Pons (tissue), 1 donor: ENCODE measurements at places on chromosomes 1 and 21.

GRCh38 chr1:81974222-81974841 lies 173.6 kb downstream of the ADGRL2 start:
- no peak for DNase-seq

GRCh38 chr1:4010814-4011605 lies 110.9 kb upstream of the C1orf174 start:
- DNase-seq, result no peak

- no peak for DNase-seq
These were observed 35.1 kb downstream of the CNIH3 start for GRCh38 chr1:224651188-224651587.

DNA sequence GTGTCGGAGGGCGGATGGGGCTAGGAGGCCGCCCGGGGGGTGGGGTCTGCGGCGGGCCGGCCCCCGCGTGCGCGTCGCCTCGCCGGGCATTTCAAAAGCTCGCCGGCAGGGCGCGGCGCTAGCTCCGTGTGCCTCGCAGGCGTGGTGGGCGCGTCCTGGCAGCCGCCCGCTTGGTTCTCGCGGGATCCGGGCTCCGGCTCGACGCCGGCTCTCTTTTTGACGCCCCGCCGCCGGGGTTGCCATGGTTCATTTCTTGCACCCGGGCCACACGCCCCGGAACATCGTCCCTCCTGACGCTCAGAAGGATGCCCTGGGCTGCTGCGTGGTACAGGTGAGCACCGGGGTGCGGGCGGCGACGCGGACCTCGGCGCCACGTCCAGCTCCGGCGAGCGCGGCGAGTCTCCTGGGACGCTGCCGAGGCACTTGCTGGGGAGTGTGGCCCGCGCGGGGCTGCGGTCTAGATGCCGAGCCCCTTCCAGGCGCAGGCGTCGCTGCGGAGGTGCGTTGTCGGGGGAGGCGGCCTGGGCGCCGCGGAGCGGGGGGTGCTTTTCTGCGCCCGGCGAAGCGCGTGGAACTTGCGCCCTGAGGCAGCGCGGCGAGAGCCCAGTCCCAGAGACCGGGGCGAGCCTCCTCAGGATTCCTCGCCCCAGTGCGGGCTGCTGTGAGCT lies at the start of gene ZYG11A:
TSS of gene ZYG11A (plus strand) at position 118 of the 668 bp plus-strand sequence. CDS start at position 242, 124 bp downstream.
- DNase-seq, result no peak

- no peak for DNase-seq
These were observed 62.2 kb upstream of the PTCH2 start for GRCh38 chr1:44905276-44905675.
